ENCODE measurements at places on chromosomes 11 and 22. TPM values are rescaled to one million over a fixed set of nuclear protein-coding genes. Genes with fewer than 3 reads are reported as not detected.

MPZL2 gene
- 11.2 TPM for total RNA-seq

TENM4 gene
- total RNA-seq = 5.5 TPM

STX5 gene
- 30.0 TPM for total RNA-seq

TRIM51 gene
- not detected for total RNA-seq

BAD gene
- 125 TPM for total RNA-seq

GRM5 gene
- total RNA-seq = not detected

ELFN2 gene
- total RNA-seq = 0.19 TPM

CABP4 gene
- 2.4 TPM for total RNA-seq

DCHS1 gene
- 59.8 TPM for total RNA-seq

NDUFA6 gene
- 59.8 TPM for total RNA-seq

ADAMTS8 gene
- total RNA-seq = 10.0 TPM

TEX54 gene
- total RNA-seq = not detected

C11orf91 gene
- not detected for total RNA-seq

APOL6 gene
- total RNA-seq = 13.3 TPM

OR4A16 gene
- not detected for total RNA-seq

MED19 gene
- total RNA-seq = 10.4 TPM

GLYAT gene
- not detected for total RNA-seq

LYVE1 gene
- 191 TPM for total RNA-seq

SCGB1A1 gene
- not detected for total RNA-seq

MYOD1 gene
- not detected for total RNA-seq

ARRB1 gene
- 91.5 TPM for total RNA-seq
